ENCODE measurements at places on chromosomes 4 and X. TPM values are rescaled to one million over a fixed set of nuclear protein-coding genes. Genes with fewer than 3 reads are reported as not detected.

Gene GYG2
- not detected for total RNA-seq

Gene CYBB
- 3.0 TPM for total RNA-seq

Gene ARHGAP24
- total RNA-seq: not detected

Gene LIMCH1
- total RNA-seq: not detected

Gene ARMCX1
- 2.2 TPM for total RNA-seq

Gene FGFBP1
- not detected for total RNA-seq

Gene SRPK3
- total RNA-seq: not detected

DNA sequence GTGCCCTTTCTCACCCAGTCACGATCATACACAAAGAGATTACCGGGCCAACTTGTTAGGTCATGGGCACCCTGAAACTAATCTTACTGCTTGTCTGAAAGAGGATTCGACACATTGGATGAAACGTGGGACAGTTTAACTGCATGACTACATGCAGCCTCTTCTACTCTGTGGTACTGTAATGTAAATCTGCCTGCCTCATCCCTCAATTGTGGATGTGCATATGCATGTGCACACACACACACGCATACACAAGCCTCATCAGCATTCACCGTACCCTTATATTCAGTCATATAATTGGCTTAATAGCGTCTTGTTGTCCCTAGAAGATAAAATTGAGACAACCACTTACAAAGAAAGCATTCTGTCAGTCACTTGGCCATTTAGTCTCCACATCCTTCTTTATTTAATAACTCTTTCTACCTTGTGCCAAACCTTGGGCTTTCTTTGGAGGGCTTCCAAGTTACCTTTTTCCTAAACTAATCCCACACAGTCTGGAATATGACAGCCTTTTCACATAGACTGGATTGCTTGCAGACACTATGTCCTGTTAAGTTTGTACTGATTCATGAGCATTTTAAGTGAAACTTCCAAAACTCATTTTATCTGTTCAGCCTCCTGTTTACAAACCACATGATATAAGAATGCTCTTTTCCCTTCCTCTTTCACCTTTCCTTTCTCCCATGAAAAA lies 132.9 kb downstream of the AFF2 start:
- H3K36me3 ChIP-seq: no peaks in the 10 kb centered on the region
- H3K4me3 ChIP-seq: no peak overlapping the region
- no peak for DNase-seq
- no peaks in the 10 kb centered on the region for H3K4me1 ChIP-seq

DNA sequence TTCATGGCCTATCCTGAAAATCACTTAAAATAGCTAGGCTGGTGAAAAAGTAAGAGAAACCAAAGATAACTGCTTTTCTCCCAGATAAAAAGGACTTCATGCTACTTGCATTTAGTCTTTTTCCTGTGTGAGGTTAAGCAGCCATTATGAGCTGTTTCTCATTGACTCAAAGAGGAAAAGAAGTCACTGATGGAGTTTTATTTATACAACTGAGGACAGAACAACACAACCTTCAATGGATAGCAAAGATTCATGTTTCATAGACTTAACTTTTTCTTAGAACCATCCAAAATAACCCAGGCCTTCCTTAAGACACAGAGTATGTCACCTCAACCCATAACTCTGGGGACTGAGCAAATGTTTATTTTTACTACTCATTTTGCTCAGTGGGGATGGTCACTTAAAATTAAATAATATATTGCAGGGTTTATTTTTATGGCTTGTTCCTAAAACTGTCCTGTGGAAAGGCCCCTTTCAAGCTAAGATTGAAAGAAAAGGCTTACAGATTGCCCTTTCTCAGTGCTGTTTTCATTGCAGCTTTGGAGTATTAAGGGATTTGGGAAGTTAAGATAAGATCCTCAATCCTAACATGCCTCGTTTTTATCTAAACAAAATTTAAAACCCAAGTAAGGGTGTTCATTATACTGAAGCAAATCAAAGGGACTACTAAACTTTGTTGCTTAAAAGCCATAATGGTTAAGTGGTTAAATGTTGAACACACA lies 252.6 kb upstream of the MAD2L1 start:
- no peak overlapping the region for H3K27ac ChIP-seq
- no peaks in the 10 kb centered on the region for H3K27me3 ChIP-seq
- H3K4me3 ChIP-seq: no peak overlapping the region
- no peaks in the 10 kb centered on the region for H3K4me1 ChIP-seq
- DNase-seq: no peak
- H3K36me3 ChIP-seq: no peaks in the 10 kb centered on the region

DNA sequence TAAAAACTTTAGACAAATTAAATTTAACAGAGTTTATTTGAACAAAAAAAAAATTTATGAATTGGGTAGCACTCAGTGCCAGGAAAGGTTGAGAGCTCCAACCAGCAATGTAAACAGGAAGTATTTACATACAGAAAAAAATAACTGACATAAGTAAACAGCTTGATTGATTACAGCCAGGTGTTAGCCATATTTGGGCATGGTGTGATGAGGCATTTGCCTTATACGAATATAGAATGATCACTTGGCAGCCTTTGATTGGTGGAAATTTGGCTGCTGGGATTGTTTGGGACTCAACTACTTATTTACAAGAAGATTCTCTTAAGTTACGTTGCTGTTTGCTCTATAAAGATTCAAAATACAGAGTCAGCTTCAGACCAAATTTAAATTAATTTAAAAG lies 172.0 kb downstream of the ADAM29 start:
- no peak overlapping the region for H3K4me3 ChIP-seq

DNA sequence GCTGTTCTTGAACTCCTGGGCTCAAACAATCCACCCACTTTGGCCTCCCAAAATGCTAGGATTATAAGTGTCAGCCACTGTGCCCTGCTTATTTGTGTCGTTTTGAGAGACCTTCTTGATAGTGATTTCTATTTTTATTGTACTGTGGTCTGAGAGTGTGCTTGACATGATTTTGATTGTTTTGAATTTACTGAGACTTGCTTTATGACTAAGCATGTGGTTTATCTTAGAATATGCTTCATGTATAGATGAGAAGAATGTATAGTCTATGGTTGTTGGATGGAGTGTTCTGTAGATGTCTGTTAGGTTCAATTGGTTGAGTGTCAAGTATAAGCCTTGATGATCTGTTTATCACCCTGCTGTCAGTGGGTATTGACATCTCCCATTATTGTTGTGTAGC lies 789.3 kb downstream of the IL1RAPL1 start:
- DNase-seq: no peak
- no peak overlapping the region for H3K4me3 ChIP-seq
- no peaks in the 10 kb centered on the region for H3K27me3 ChIP-seq
- no peaks in the 10 kb centered on the region for H3K36me3 ChIP-seq

GRCh38 chrX:155242300-155242699 lies 22.0 kb downstream of the RAB39B start:
- H3K36me3 ChIP-seq: peaks cover 6% of the 10 kb centered on the region
- no peak for DNase-seq
- H3K4me3 ChIP-seq: no peak overlapping the region
- no peaks in the 10 kb centered on the region for H3K4me1 ChIP-seq
- no peak overlapping the region for H3K27ac ChIP-seq

DNA sequence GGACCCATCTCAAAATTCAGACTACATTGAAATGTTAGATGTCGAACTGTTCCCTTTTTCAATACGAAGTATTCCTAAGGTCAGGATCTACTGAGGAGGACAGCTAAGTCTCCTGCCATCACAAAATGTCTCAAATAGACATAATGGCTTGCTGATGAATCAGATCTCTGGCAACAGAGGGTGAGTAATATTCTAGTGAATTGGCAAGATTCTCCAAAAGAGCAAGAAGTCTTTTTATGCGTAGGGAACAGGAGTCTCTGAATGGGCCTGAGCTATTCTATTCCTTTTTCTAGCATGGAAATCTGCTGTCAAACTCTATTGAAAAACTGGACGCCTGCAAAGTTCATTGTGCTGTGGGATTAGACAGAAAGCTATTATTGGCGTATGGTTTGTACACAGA lies 145.4 kb downstream of the FNIP2 start:
- H3K36me3 ChIP-seq: no peaks in the 10 kb centered on the region
- H3K4me3 ChIP-seq: no peak overlapping the region
- no peak for DNase-seq
- no peaks in the 10 kb centered on the region for H3K4me1 ChIP-seq

DNA sequence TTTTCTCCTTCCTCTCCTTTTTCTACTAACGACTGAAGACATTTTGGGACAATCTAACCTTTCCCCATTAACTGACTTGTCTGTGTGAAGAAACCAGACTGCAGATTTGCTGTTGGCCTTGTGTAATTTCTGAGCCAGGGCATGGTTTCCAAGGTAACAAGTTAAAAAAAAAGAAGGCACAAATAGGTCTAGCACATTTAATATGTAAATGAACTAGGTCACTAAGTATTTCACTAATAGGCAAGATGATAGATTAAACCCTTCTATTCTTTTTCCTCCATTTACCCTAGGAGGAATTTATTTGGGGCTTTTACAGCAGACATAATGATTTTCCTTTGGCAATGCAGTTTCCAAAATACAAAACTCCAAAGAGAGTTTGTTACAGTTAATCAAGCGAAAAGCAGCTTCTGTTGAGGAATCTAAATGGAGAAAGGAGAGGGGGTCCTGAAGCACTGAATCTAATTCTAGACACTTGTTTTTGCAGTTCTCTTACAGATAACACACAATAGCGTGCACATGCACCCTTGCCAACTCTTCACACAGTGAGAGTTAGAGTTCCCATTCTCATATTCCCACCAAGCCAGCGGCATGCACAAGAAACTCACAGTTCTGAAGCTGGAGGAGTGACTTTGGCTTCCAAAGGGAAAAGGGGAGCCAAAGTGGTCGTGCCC lies 72.0 kb downstream of the TSPAN5 start:
- no peaks in the 10 kb centered on the region for H3K36me3 ChIP-seq
- H3K27ac ChIP-seq: no peak overlapping the region
- H3K4me3 ChIP-seq: no peak overlapping the region
- DNase-seq: no peak

DNA sequence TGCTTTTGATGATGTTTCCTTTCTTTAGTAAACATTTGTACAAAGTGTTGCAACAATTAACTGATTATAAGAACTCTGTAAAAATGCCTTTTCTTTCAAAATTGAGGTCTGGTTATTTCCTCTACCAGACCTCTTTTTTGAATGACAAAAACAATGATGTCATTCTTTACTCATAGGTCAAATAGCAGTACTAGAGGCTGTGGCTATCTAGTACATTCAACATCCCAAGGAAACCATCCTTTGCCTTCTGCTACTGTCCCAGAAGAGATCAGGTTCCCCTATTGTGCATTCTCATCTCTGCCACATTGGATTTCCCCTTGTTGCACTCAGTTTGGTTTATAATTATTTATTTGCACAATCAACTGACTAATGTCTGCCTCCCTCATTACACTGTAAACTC lies 19.1 kb upstream of the MAD2L1 start:
- H3K4me1 ChIP-seq: no peaks in the 10 kb centered on the region
- DNase-seq: no peak
- H3K36me3 ChIP-seq: no peaks in the 10 kb centered on the region
- H3K27me3 ChIP-seq: no peaks in the 10 kb centered on the region
- no peak overlapping the region for H3K27ac ChIP-seq
- H3K4me3 ChIP-seq: no peak overlapping the region

- no peak overlapping the region for H3K4me3 ChIP-seq
- no peak for DNase-seq
- H3K27me3 ChIP-seq: no peaks in the 10 kb centered on the region
- H3K36me3 ChIP-seq: no peaks in the 10 kb centered on the region
- no peak overlapping the region for H3K27ac ChIP-seq
Observed at GRCh38 chr4:60945641-60946040, 254.5 kb upstream of the ADGRL3 start.

DNA sequence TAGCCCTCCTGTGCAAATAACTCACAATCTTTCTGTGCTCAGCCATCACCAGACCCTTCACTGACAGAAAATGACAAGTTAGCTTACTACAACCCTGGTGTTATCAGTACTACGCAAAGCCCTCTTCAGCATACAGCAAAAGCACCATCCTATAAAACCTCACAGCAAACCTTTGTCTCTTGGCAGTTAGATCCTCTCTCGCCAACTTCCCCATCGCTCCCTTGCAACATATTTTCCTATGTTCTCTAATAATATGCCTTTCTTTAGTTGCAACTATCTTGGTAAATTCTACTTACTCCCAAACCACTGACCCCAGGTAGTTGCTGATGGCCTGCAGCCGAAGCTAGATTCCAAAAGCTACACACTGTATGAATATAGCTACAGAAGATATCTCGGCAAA lies 856.9 kb upstream of the FRG1 start:
- no peaks in the 10 kb centered on the region for H3K4me1 ChIP-seq
- no peak for DNase-seq
- no peaks in the 10 kb centered on the region for H3K36me3 ChIP-seq
- H3K4me3 ChIP-seq: no peak overlapping the region
- no peaks in the 10 kb centered on the region for H3K27me3 ChIP-seq

GRCh38 chr4:61933527-61933926 lies 733.4 kb downstream of the ADGRL3 start:
- H3K27me3 ChIP-seq: no peaks in the 10 kb centered on the region
- no peak overlapping the region for H3K27ac ChIP-seq
- H3K36me3 ChIP-seq: no peaks in the 10 kb centered on the region
- no peak for DNase-seq
- H3K4me1 ChIP-seq: no peaks in the 10 kb centered on the region

DNA sequence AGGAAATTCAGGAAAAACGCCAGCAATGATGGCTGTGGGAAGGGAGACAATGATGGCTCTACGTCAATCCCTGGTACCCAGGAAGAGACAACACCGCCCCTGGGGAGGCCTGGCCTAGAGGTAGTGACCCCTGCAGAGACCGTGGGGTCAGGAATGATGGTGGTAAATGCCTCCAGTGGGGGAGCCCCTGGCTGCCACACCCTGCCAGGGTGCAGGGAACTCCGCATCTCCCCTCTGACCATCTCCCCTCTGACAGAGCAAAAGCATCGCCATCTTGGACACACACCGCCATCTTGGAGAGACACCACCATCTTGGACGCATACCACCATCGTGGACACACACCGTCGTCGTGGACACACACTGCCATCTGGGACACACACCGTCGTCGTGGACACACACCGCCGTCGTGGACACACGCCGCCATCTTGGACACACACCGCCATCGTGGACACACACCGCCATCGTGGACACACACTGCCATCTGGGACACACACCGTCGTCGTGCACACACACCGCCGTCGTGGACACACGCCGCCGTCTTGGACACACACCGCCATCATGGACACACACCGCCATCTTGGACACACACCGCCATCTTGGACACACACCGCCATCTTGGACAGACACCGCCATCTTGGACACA lies 9.9 kb downstream of the ASMTL start:
- H3K4me1 ChIP-seq: no peaks in the 10 kb centered on the region
- H3K27me3 ChIP-seq: no peaks in the 10 kb centered on the region
- no peak for DNase-seq
- H3K36me3 ChIP-seq: peaks cover 5% of the 10 kb centered on the region
- no peak overlapping the region for H3K27ac ChIP-seq

All from CD8-positive, alpha-beta memory T cell (primary cell).